Naive thymus-derived CD4-positive, alpha-beta T cell (primary cell): ENCODE measurements at places on chromosomes 1 and 21. TPM values are rescaled to one million over a fixed set of nuclear protein-coding genes. Genes with fewer than 3 reads are reported as not detected.

DNA sequence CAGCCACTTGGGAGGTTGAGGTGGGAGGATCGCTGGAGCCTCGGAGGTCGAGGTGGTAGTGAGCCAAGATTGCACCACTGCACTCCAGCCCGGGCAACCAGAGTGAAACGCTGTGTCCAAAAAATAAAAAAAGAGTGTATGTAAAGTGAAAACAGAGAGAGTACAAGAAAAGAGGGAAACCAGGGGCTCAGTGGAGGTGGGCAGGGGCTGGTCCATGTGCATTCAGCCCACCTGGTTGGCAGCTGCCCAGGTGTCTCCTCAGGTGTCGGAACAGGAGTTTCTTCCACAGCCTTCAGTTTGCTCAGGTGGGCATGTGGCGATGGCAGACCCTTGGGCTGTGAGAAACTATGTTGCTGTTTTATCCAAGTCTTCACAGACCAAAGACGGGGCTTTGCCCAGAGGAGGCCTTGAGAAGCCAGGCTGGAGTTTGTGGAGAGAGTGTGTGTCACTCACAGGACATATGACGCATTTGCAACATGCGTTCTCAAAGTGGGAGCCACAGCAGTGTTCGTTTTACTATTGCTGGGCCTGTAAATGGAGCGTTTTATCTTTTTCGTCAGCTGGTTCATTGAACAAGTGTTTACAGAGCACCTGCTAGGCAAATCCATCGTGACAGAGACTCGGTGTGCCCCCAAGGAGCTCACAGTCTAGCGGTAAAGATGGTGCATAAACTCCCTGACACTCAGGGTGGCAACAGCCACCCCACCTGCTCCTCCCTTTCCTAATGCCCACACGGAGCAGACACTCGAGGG is 22.4 kb upstream of the SAMD11 start:
- H3K36me3 ChIP-seq, result no peaks in the 10 kb centered on the region
- no peak for DNase-seq
- peaks cover 18% of the 10 kb centered on the region for H3K4me1 ChIP-seq
- H3K27me3 ChIP-seq, result peaks cover 3% of the 10 kb centered on the region

- no peaks in the 10 kb centered on the region for H3K27me3 ChIP-seq
- DNase-seq, result no peak
- no peak overlapping the region for H3K4me3 ChIP-seq
- no peak overlapping the region for H3K27ac ChIP-seq
These were observed 22.8 kb downstream of the SYF2 start for GRCh38 chr1:25209516-25209915.

DNA sequence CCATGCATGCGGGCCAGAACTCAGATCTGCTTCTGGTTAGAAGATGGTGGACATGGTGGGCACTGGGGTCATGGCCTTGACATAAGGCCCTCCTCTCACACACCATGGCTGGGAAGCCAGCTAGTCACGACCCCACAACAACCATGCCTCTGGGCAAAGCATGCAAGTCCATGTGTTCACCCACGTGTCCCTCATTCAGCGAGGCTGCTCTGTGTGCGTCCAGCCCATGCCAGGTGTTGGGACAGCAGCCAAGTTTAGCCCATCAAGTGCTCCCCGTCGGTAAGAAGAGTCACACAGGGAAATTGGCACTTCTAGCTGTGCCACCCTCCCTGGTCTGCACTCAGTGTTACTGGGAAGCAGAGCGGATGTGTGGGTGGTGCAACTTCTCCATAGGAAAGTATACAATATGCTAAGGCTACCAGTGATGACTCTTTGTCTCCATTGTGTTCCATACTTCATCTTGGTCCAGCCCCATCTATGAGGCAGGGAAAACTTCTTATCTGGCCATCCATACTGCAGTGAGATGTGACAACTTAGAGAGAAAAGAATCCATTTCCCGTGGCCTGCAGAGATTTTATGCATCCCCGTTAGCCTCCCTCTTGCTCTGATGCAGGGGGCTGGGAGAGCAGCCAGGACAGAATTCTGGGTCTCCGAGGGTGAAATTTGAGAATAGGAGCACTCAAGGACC is 198.0 kb downstream of the GRIK3 start:
- no peaks in the 10 kb centered on the region for H3K36me3 ChIP-seq
- no peak for DNase-seq
- no peak overlapping the region for H3K4me3 ChIP-seq
- no peaks in the 10 kb centered on the region for H3K4me1 ChIP-seq

GRCh38 chr1:20102875-20103274 is 16.5 kb downstream of the PLA2G2D start:
- H3K27ac ChIP-seq, result no peak overlapping the region
- no peak overlapping the region for H3K4me3 ChIP-seq
- no peak for DNase-seq
- no peaks in the 10 kb centered on the region for H3K36me3 ChIP-seq

GRCh38 chr1:244302876-244303609 is 148.7 kb downstream of the ADSS2 start:
- H3K4me1 ChIP-seq, result peaks cover 3% of the 10 kb centered on the region
- DNase-seq, result no peak
- H3K27ac ChIP-seq, result no peak overlapping the region
- H3K36me3 ChIP-seq, result no peaks in the 10 kb centered on the region

- H3K4me3 ChIP-seq, result no peak overlapping the region
- DNase-seq, result no peak
- no peaks in the 10 kb centered on the region for H3K4me1 ChIP-seq
- no peaks in the 10 kb centered on the region for H3K27me3 ChIP-seq
- H3K27ac ChIP-seq, result no peak overlapping the region
These were observed 137.4 kb downstream of the KAZN start for GRCh38 chr1:14735841-14736240.

DNA sequence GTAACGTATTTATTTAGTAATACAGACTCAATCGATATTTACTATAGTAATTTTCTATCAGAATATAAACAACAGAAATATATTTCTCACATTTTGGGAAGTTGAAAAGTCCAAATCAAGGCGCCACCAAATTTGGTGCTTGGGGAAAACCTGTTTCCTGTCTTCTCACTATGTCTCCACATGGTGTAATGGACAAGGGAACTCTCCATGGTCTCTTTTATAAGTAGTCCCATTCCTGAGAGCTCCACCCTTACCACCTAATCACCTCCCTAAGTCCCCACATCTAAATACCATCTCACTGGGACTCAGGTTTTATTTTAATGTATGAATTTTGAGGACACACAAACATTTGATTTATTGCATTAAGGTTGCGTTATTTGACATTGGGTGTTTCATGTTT is 848.0 kb downstream of the LTN1 start:
- DNase-seq, result no peak
- H3K27me3 ChIP-seq, result no peaks in the 10 kb centered on the region
- no peak overlapping the region for H3K27ac ChIP-seq

GRCh38 chr1:38555594-38555993 is 304.0 kb downstream of the RRAGC start:
- H3K36me3 ChIP-seq, result no peaks in the 10 kb centered on the region
- no peaks in the 10 kb centered on the region for H3K27me3 ChIP-seq
- DNase-seq, result no peak
- peaks cover 19% of the 10 kb centered on the region for H3K4me1 ChIP-seq
- H3K4me3 ChIP-seq, result no peak overlapping the region

GRCh38 chr1:203907901-203908300 is 46.5 kb downstream of the SNRPE start:
- H3K27me3 ChIP-seq, result no peaks in the 10 kb centered on the region
- DNase-seq, result no peak
- no peak overlapping the region for H3K27ac ChIP-seq
- no peaks in the 10 kb centered on the region for H3K36me3 ChIP-seq

DNA sequence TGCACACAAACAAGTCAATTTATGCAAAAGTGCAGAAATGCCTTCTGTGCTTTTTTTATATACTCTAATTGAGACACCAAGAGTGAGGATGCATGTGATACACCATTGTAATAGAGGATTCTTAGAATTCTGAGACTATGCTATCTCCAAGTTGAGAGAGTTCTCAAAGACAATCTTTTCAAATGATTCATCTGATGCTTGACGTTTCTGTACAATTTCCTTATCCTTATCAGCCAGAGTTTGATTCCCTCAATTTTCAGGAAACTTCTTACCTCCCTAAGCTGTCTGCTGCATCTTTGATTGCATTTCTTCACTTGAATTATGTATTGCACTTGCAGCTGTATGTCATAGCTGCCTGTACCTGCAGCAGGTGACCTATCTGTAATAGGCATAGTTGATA is 211.3 kb upstream of the SPAG17 start:
- H3K27me3 ChIP-seq, result no peaks in the 10 kb centered on the region
- no peaks in the 10 kb centered on the region for H3K36me3 ChIP-seq
- H3K4me3 ChIP-seq, result no peak overlapping the region

GRCh38 chr1:57423135-57423655 is 665 bp downstream of the DAB1 start:
- no peaks in the 10 kb centered on the region for H3K4me1 ChIP-seq
- no peak overlapping the region for H3K4me3 ChIP-seq
- no peak for DNase-seq

GRCh38 chr1:110481968-110482623 is 31.1 kb downstream of the PROK1 start:
- no peaks in the 10 kb centered on the region for H3K4me1 ChIP-seq
- H3K4me3 ChIP-seq, result no peak overlapping the region
- no peak for DNase-seq
- no peaks in the 10 kb centered on the region for H3K27me3 ChIP-seq

DNA sequence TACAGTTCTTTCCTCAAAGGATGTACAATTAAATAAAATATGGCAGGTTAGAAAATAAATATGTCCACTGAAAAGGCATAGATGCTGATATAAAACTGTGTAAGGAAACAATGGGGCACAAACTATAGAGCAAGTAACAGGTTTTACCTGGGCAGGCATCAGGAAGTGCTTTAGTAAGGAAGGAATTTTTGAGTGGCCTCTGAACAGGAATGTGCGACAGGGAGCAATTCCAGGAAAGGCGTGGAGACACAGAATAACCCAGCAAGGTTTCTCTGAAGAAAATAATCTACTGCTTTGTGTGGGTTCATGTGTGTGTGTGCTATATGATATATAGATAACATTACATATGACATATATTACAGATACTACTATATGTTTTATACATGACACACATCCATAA is 128.4 kb downstream of the RGS21 start:
- DNase-seq, result no peak
- H3K36me3 ChIP-seq, result no peaks in the 10 kb centered on the region
- no peaks in the 10 kb centered on the region for H3K27me3 ChIP-seq
- no peaks in the 10 kb centered on the region for H3K4me1 ChIP-seq
- H3K27ac ChIP-seq, result no peak overlapping the region
- no peak overlapping the region for H3K4me3 ChIP-seq

DNA sequence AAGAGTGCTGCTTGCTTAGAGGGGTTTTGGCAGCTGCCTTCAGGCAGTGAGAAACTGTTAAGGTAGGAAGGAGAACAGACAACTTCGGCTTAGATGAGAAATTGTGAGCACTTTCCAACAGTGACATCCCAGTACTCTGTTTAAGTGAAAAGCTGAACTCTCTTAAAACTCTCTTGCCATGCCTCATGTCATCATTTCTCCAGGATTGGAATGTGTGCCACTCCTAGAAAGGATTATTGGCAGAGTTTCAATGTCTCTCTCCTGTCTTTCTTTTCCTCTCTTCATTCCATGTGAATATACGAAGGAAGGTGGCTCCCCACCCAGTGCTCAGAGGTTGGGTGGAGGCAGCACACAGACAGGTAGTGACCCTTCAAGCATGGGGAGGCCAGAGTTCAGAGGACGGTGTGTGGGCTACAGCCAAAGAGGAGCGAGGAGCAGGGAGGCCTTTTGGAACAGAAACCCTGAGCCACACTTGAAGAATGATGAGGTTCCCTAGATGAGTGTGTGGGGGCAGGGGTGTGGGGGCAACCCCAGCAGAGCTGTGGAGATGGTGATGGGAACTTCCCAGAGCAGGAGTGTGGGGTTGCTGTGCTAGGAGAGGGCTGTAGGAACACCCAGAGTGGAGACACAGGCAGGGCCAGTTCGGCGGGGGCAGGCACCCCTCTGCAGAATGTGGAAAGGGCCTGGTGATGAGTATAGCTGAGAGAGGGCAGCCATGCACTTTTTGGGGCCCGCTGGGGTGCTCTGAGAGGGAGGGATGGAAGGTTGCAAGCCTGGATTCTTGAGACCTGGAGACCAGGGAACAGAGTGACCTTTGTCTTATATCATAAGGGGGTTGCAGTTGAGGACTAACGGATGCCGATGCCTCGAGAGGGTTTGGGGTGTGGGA is 58.8 kb downstream of the GALNT2 start:
- no peaks in the 10 kb centered on the region for H3K27me3 ChIP-seq
- no peak overlapping the region for H3K27ac ChIP-seq
- H3K4me3 ChIP-seq, result no peak overlapping the region
- DNase-seq, result no peak

GRCh38 chr21:46122758-46123683 is 25.1 kb downstream of the COL6A2 start:
- no peaks in the 10 kb centered on the region for H3K4me1 ChIP-seq
- no peak overlapping the region for H3K27ac ChIP-seq
- no peaks in the 10 kb centered on the region for H3K27me3 ChIP-seq
- H3K36me3 ChIP-seq, result no peaks in the 10 kb centered on the region
- DNase-seq, result no peak

DNA sequence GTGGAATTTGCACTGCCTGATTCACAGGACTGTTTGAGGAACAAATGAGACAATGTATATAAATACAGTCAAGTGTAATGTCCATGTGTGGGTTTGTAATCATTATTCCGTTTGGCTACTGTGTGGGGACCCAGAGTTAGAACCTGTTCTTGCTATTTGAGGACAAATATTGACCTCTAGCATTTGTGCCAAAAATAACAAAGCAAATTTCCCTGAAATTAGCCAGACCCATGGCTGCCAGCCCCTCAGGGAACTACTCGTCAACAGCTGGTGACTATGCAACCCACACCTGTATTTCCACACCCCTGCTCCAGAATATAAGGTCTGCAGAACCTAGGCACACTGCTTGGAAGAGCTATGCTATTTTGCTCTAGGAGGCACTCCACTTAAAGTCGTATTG is 70.7 kb downstream of the KCNJ6 start:
- no peaks in the 10 kb centered on the region for H3K27me3 ChIP-seq
- DNase-seq, result no peak
- no peak overlapping the region for H3K4me3 ChIP-seq
- no peak overlapping the region for H3K27ac ChIP-seq

CLCA1 gene
- total RNA-seq, result not detected

CYYR1 gene
- total RNA-seq, result not detected

SWT1 gene
- total RNA-seq, result 11.5 TPM

SPRR2G gene
- not detected in 2 replicates for total RNA-seq

FMO5 gene
- total RNA-seq, result 0.29 and 0.53 TPM in 2 replicates

CCDC185 gene
- not detected in 2 replicates for total RNA-seq

VANGL2 gene
- total RNA-seq, result 0.13 TPM

CLIC6 gene
- total RNA-seq, result 0.34 TPM
